ENCODE measurements at places on chromosomes 1 and 21.

- no peak for DNase-seq
These were observed 24.2 kb downstream of the SNRNP40 start for GRCh38 chr1:31272369-31272768.

GRCh38 chr1:68800182-68800581 lies 303.3 kb upstream of the DEPDC1 start:
- DNase-seq: no peak

DNA sequence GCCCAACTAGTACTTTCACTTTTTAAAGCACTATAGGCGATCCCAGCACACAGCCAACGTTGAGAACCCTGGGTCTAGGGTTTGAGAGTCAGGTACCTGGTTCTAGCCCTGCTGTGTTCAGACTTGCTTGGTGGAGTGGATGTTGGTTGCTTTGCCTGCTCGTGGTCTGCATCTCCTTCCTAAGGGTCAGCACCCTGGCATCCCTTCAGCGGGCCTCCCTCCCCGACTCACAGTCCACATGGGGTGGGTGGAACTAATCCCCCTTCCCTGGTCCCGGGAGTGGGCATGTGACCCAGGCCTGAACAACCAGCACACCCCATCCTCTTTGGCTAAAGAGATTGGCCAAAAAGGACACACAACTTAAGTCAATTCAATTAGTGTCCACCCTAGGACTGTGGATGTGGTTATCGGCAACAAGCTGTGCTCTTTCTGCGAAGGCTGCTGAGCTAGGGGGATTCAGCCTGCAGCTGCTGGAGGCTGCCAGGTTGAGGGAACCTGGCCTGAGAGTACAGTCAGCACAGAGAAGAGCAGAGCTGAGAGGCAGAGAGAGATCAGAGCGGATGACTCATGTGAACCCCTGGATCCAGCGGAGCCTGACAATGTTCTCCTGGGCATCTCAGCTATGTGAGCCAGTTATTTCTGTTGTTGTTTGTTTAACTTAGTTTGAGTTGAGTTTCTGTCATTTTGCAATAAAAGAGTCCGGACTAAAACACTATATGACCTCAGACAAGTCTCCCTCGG lies 138.9 kb downstream of the ACTL8 start:
- DNase-seq: peak; percentile 8

DNA sequence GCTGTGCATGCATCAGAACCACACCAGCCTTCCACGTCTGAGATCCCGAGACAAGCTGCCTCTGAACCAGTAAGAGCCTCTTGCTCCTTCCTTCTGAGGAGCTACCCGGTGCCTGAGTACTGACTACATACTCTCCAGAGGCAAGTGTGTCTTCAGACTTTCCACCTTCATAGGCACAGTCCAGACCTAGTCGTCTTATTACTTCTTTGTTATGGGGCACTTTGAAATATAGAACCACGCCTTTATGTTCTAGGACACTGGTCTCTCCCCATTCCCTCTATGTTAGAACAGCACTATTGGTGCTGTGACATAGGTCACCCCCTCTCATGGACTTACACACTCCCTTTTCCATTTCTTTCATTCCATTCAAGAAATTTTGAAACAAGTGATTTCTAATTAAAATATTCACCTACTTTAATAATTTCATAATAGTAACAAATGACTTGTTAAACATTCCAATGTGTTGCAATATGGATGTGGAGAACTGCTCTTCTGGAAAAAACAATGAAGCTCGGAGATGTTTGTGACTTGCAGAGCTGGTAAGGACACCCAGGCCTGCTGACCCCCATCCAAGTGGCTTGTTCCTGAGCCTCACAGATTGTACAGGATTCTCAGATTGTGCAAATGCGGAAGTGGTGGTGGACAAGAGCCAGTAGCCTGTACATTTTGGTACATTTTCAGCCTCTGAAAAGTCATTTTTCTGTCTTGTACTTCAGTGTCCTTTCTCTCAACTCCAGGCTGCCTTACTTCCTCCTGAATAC lies 76.1 kb upstream of the SIPA1L2 start:
- no peak for DNase-seq

GRCh38 chr1:67953301-67953700 lies 97.1 kb downstream of the DIRAS3 start:
- no peak for DNase-seq

- no peak for DNase-seq
These were observed 105.6 kb upstream of the COG2 start for GRCh38 chr1:230536641-230537155.

- peak; percentile 56 for DNase-seq
These were observed 154.4 kb downstream of the PLPP3 start for GRCh38 chr1:56424744-56425493.

DNA sequence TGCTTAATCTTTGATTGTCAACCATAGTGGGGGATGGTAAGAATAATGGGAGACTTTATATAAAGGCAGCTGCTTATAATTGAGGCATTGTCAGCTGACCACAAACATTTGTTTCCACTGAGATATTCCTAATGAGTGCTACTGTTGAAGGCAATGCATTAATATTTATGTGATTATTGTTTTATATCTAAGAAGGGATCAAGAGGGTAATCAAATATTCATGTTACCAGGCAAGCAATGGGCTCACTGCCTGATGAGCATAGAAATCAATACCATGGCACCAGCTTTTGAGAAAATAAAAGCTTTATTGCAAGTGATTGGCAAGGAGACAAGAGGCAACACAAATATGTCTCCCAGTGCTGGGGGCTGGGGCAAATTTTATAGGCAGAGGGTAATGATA lies 706.7 kb upstream of the ADAMTS5 start:
- DNase-seq: no peak

All from fibroblast of skin of back (primary cell).